ENCODE measurements at places on chromosomes 1 and 21.

DNA sequence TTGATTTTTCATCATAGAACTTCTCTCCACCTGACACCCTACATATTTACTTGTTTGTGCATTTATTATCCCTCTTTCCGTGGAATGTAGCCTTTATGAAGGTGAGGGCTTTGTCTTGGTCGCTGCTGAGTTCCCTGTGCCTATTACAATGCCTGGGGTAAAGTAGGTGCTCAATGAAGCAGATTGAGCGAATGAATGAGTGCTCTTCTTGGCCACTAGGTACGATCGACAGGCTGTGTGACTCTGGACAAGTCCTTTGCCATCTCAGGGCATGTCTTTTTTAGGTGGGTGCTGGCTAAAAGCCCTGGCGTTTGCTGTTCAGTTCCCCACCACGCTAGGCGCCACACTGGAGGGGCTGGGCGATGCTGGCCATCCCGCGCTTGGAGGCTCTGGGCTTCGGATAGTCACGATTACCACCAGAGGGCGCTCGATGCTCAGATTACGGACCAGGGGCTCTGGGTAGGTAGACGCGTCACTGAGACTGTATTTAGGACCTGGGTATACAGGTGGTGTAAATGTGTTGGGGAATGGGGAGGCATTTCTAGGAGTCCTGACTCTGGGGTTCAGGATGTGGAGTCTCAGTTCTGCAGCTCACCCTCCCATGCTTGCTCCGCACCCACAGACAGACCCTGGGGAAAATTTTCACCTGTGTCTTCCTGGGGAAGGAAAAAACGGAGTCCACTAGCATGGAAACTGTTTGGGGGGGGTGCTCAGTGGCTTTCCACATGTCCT, 71.0 kb upstream of the CSF3R start:
- peak; percentile 43 for DNase-seq

GRCh38 chr1:74629283-74629682, 44.3 kb downstream of the ERICH3 start:
- DNase-seq = no peak

DNA sequence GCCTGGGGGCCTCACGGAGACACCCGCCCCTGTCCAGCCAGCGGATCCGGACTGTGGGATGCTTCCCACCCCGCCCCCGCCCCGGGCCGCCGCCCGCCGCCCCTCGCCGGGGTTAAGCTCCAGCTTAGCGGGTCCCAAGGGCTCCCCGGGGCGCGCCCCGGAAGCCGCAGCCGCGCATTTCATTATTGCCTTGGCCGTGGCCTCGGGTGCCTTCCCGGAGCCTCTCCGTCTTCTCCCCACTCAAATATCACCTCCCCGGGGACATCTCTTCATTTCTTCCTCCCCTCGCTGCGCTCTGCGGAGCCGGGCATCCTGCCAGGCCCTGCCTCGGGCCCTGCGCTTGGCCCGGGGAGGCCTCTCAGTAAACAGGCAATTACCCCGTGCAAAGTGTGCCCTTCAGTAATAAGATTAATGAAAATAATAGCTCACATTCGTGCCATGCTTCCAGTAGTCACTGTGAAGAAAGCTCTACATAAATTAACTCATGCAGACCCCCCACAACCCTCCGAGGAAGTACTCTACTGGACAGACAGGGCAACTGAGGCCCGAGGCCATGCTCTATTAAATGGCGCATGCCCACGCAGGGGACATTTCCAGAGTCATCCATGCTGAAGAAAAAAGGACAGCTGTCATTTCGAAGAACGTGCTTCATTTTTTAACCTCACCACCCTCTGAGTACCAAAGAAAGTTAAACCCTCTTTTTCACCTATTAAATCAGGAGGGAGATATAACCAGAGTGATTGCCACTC, 49.9 kb upstream of the LAPTM5 start:
- no peak for DNase-seq

DNA sequence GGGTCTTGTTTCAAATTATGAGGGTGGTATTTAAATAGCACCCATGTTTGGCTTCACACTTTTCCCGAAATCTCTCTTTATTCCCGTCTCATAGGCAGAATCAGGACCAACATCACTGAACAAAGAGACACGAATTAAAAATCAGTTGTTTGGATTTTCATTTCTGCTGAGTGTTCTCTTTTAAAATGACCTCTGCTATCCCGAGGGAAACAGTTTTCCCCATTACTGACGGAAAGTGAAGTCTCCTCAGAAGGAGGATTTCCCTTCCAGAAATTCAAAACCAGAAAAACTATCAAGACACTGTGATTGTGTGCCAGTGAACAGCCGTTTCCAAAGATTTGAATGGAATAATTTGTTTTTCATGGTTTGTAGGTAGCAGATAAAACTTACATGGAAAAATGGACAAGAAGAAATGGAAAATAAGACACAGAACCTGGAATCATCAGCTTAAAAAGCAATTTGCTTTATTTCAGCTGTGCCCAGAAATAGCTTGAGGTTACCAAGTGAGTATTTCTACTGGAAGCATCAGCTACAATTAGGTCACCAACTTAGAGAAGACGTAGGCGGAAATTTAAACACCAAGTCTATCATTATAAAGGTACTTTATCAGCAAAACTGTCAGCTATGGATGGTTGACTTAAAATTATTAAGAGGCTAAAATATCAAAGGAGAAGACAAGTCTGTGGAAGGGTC, 68.5 kb downstream of the RUNX1 start:
- DNase-seq = no peak

- DNase-seq = no peak
Measured at GRCh38 chr21:17786851-17787181, 32.3 kb downstream of the C21orf91 start.

DNA sequence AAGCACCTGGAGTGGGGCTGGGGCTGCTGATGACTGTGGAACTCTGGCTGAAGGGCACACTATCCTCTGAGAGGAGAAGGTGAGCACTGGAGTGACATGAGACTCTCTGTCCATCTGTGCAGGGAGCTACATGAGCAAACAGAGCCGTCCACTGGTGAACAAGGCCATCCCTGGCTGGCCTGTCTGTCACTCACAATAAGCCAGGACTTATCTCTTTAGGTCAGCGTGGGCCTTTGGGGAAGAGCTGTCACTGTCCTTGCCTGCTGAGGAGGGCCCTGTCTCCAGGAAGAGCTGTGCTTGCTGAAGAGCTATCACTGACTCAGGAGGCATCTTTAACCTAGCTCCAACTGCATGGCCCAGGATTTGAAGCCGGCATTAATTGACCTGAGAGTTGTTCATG, 82.1 kb downstream of the FOXD2 start:
- DNase-seq = no peak

All from CD4-positive, alpha-beta T cell treated with Interleukin-15 for 1 hour (primary cell).